A172 (cell line): ENCODE measurements at places on chromosomes 12 and 14. TPM values are rescaled to one million over a fixed set of nuclear protein-coding genes. Genes with fewer than 3 reads are reported as not detected.
A peak's percentile ranks its signal among the peaks of the same experiment; 100 is the strongest.

GRCh38 chr14:72845196-72845595 lies 48.7 kb downstream of the DPF3 start:
- no peak for DNase-seq

GRCh38 chr14:102213984-102214658 lies 74.4 kb downstream of the WDR20 start:
- DNase-seq = no peak

DNA sequence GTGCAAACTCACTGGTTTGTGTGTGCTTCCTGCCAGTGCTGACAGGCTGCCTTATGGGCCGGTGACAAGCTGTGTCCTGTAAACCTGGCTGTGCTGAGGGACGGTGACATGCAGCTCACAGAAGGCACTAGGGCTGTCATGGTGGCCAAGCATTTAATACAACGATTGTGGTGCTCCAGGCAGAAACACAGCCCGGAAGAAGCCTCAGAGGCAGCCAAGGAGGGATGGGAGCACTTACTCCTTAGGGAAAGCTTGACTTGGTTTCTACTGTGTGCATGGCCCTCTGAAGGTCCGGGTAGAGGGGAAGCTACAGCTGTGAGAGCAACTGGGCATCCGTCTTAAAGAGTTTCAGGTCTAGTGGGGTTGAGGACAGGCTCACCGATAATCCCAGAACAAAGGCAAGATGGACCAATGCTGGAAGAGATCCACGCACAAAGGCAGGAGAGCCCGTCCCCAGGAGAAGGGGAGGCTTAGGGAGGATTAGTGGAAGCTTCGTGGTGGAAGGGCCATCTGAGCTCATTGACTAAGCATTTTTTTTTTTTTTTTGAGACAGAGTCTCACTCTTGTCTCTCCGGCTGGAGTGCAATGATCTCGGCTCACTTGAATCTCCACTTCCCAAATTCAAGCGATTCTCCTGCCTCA lies 10.7 kb upstream of the MCRS1 start:
- no peak for DNase-seq

Gene BCL2L14
- total RNA-seq = not detected in 2 replicates

DNA sequence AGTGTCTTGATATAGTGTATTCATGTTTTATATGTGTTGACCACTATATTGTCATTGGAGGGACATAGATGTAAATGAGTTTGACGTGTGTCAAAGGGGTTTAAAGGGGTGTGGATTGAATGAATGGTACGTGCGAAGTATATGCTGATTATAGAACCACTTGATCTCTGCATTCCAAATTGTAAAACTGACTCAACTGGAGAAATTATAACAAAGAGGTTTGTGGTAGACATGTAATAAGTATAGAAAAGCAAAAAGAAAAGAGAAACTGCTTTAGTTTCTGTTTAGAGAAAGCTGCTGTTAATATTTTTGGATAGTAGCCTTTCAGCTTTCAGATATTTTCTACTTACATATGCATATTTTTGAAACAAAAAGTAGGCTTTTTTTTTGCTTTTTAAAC lies 8.9 kb upstream of the MYRFL start:
- no peak for DNase-seq

Gene TMEM119
- not detected in 2 replicates for total RNA-seq

DNA sequence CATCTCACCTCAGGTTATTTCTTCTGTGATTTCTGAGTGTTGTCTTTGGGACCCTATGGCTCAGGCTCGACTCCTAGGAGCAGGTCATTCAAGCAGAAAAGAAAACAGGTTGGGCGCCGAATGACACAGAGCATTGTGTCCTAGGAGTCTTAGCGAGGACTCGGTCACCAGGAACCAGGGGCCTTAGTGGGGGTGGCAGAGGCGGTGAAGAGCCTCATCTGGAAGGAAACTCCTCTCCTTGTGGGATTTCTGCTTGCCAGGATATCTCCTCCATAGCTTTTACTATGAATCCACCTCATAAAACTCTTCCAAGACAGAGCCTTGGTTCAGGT lies 630 bp downstream of the PLEKHH1 start:
- DNase-seq = no peak

GRCh38 chr14:100408350-100409002 lies 85.3 kb downstream of the SLC25A47 start:
- peak; percentile 81 for DNase-seq

GRCh38 chr12:107329569-107330324 lies 236.4 kb upstream of the CRY1 start:
- no peak for DNase-seq
